ENCODE measurements at places on chromosomes 4 and X. TPM values are rescaled to one million over a fixed set of nuclear protein-coding genes. Genes with fewer than 3 reads are reported as not detected.

The MID2 gene
- 8.9 TPM for total RNA-seq

The FGF13 gene
- total RNA-seq, result 4.6 TPM

- no peak for DNase-seq
- H3K4me1 ChIP-seq, result no peaks in the 10 kb centered on the region
- H3K36me3 ChIP-seq, result no peaks in the 10 kb centered on the region
These were observed 289.9 kb downstream of the GASK1B start for GRCh38 chr4:157882901-157883300.

The SSX2 gene
- not detected for total RNA-seq

The TRIM60 gene
- total RNA-seq, result not detected

GRCh38 chrX:39756086-39756883 lies 341.5 kb downstream of the BCOR start:
- no peaks in the 10 kb centered on the region for H3K27me3 ChIP-seq
- peaks cover 24% of the 10 kb centered on the region for H3K4me1 ChIP-seq
- no peaks in the 10 kb centered on the region for H3K36me3 ChIP-seq

- H3K27ac ChIP-seq, result no peak overlapping the region
- H3K4me3 ChIP-seq, result no peak overlapping the region
- peaks cover 15% of the 10 kb centered on the region for H3K4me1 ChIP-seq
- H3K36me3 ChIP-seq, result no peaks in the 10 kb centered on the region
- DNase-seq, result no peak
- H3K27me3 ChIP-seq, result no peaks in the 10 kb centered on the region
These were observed 27.4 kb upstream of the CAMK2D start for GRCh38 chr4:113788888-113789287.

The TKTL2 gene
- not detected for total RNA-seq

- 0 out of 2 replicates have a peak overlapping the region, but pooled peaks have one; percentile 16 for H3K27ac ChIP-seq
- H3K4me3 ChIP-seq, result no peak overlapping the region
- peak; percentile 92 for DNase-seq
- no peaks in the 10 kb centered on the region for H3K36me3 ChIP-seq
- peaks cover 69% of the 10 kb centered on the region for H3K4me1 ChIP-seq
These were observed 254.2 kb downstream of the ADAMTS3 start for GRCh38 chr4:72314869-72315268.

- no peak for DNase-seq
- 0 out of 2 replicates have a peak, but pooled peaks cover 4% of the 10 kb centered on the region for H3K4me1 ChIP-seq
- H3K4me3 ChIP-seq, result no peak overlapping the region
- no peaks in the 10 kb centered on the region for H3K36me3 ChIP-seq
- H3K27me3 ChIP-seq, result no peaks in the 10 kb centered on the region
These were observed 374.7 kb downstream of the ANKRD50 start for GRCh38 chr4:124337874-124338273.

DNA sequence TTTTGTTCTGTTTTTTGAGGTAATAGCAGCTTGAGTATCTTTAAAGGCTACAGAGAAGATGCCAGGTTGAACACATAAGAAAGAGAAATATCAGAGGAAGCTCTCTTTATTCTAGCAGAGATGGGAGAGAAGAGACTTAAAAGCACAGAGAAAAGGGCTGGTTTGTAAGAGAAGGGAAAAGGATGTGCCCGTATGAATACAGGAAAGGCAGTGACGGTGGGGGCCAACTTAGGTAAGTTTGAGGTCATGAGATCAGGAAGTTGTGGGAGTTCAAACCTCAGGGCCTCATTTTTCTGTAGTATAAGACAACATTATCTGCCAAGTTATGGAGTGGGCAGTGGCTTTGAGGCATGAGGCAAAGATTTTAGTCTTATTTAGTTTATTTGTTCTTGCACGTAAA lies 121.3 kb upstream of the S100G start:
- H3K27me3 ChIP-seq, result no peaks in the 10 kb centered on the region
- no peak overlapping the region for H3K4me3 ChIP-seq
- no peak for DNase-seq
- no peaks in the 10 kb centered on the region for H3K4me1 ChIP-seq
- H3K27ac ChIP-seq, result no peak overlapping the region
- H3K36me3 ChIP-seq, result no peaks in the 10 kb centered on the region

DNA sequence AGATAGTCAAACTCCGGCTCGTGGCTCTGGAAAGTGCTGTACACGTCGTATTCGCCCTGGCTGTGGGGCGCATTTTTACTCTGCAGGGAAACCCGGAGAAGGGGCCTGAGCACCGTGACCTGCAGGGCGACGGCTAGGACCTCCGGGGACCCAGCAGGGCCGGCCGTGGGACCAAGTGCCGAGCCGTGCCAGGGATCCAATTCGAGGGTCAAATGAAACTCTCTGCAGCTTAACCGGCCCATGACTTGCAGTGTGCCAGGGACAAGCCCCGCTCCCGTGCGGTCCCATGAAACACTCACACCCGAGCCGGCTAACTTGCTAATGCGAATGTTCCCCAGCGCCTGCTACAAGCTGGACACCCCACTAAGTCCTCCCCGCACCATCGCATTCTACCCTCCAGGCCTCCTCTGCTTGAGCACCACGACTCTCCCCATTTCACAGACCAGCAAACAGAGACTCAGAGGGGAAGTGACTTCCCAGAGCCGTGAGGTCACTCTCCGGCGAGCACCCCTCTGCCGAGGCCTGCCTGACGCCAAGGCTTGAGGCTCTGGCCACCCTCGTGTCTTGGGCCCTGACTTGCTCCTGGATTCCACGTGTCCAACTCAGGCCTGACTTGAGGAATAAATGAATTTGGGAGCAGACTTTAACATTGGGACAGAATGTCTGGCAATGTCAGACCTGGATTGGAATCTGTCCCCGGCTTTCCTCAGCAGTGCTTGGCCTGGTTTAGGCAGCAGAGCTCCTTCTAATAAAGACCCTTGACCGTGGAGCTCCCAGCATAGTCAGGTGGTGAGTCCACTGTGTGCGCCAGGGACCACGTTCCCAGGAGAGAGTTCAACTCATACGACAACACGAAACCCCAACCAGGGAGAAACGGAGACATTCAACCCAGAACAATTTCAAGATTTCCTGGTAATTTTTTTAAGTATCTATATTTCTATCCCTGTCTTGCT lies 93.6 kb downstream of the PPP2R2C start:
- no peak overlapping the region for H3K27ac ChIP-seq
- no peak overlapping the region for H3K4me3 ChIP-seq
- H3K27me3 ChIP-seq, result peaks cover 24% of the 10 kb centered on the region
- no peak for DNase-seq
- H3K4me1 ChIP-seq, result no peaks in the 10 kb centered on the region

- H3K27me3 ChIP-seq, result no peaks in the 10 kb centered on the region
- peaks cover 6% of the 10 kb centered on the region for H3K4me1 ChIP-seq
- no peak overlapping the region for H3K27ac ChIP-seq
These were observed 11.7 kb upstream of the IL21 start for GRCh38 chr4:122632396-122633143.

The COL4A6 gene
- total RNA-seq, result not detected

The NFXL1 gene
- 4.6 TPM for total RNA-seq

The TEX11 gene
- not detected for total RNA-seq

The CRMP1 gene
- not detected for total RNA-seq

GRCh38 chr4:164304101-164304639 lies 449.8 kb upstream of the SMIM31 start:
- no peaks in the 10 kb centered on the region for H3K27me3 ChIP-seq
- H3K27ac ChIP-seq, result no peak overlapping the region
- no peaks in the 10 kb centered on the region for H3K36me3 ChIP-seq
- H3K4me1 ChIP-seq, result no peaks in the 10 kb centered on the region

The TRIML1 gene
- total RNA-seq, result not detected

DNA sequence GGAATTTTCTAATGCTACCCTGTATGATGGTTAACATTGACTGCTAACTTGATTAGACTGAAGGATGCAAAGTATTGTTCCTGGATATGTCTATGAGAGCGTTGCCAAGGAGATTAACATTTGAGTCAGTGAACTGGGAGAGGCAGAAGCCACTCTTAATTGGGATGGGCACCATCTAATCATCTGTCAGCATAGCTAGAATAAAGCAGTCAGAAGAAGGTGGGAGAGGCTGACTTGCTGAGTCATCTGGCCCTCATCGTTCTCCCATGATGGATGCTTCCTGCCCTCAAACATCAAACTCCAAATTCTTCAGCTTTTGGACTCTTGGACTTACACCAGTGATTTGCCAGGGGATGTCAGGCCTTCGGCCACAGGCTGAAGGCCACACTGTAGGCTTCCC lies 878.5 kb downstream of the PCDH7 start:
- H3K27ac ChIP-seq, result no peak overlapping the region
- no peaks in the 10 kb centered on the region for H3K27me3 ChIP-seq
- H3K4me3 ChIP-seq, result no peak overlapping the region

The H2AZ1 gene
- total RNA-seq, result 327 TPM

GRCh38 chr4:15556511-15557092 lies 86.9 kb downstream of the CC2D2A start:
- peaks cover 5% of the 10 kb centered on the region for H3K4me1 ChIP-seq
- DNase-seq, result no peak
- H3K4me3 ChIP-seq, result no peak overlapping the region

The EGF gene
- total RNA-seq, result 0.13 TPM

DNA sequence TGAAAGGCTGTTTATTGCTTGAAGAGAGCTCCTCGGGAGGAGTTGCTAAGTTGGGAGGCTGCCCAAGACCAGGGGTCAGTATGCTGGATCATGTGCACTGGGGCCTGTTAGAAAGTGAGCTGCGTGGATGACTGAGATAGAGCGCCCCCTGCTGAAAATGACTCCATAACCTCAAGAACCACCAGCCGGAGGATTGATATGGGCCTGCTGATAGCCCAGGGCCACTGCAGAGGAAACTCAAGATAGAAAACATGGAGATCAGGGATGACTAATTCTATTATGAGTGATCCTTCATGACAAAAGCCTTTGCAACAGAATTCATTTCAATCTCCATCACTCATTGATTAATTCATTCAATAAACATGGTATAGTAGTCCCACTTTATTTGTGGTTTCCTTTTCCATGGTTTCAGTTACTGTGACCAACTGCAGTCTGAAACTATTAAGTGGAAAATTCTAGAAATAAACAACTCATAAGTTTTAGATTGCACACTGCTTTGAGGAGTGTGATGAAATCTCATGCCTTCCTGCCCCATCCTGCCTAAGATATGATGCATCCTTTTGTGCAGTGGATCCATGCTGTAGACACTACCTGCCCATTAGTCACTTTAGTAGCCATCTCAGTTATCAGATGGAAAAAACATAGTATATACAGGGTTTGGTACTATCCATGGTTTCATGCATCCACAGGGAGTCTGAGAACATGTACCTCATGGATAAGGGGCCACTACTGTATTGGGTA lies 126.7 kb upstream of the MBNL3 start:
- no peak overlapping the region for H3K4me3 ChIP-seq
- no peaks in the 10 kb centered on the region for H3K4me1 ChIP-seq
- no peaks in the 10 kb centered on the region for H3K27me3 ChIP-seq
- no peaks in the 10 kb centered on the region for H3K36me3 ChIP-seq
- H3K27ac ChIP-seq, result no peak overlapping the region
- DNase-seq, result peak; percentile 45

DNA sequence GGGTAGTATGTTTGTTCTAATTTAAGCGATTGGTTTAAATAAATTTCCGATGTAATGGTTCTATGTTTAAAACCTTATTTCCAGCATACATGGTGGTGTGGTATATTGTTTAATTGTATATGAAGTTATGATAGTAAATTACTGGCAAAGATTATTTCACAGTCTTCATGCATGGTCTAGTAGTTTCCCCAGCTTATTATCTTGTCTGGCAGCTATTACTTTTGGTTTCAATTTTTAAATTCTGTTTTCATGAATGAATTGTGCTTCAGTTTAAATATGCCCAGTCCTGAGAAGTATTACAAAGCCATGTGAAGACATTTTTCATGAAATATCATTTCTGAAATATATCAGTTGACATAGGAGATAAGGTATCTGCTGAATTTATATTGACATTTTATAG lies 6.3 kb downstream of the ALG13 start:
- no peak for DNase-seq
- no peaks in the 10 kb centered on the region for H3K4me1 ChIP-seq
- no peak overlapping the region for H3K4me3 ChIP-seq
- no peaks in the 10 kb centered on the region for H3K27me3 ChIP-seq
- H3K36me3 ChIP-seq, result peaks cover 46% of the 10 kb centered on the region

- H3K27me3 ChIP-seq, result no peaks in the 10 kb centered on the region
- peaks cover 33% of the 10 kb centered on the region for H3K4me1 ChIP-seq
- peak; percentile 87 for DNase-seq
- H3K27ac ChIP-seq, result peak overlapping the region; percentile 62
These were observed 47.5 kb downstream of the CLDN34 start for GRCh38 chrX:10014462-10015354.

All from GM23248 (cell line).